Stomach (tissue), 19 donors: ENCODE measurements at places on chromosomes 5 and 9. TPM values are rescaled to one million over a fixed set of nuclear protein-coding genes. Genes with fewer than 3 reads are reported as not detected.

The PCDHA13 gene
- not detected for total RNA-seq

DNA sequence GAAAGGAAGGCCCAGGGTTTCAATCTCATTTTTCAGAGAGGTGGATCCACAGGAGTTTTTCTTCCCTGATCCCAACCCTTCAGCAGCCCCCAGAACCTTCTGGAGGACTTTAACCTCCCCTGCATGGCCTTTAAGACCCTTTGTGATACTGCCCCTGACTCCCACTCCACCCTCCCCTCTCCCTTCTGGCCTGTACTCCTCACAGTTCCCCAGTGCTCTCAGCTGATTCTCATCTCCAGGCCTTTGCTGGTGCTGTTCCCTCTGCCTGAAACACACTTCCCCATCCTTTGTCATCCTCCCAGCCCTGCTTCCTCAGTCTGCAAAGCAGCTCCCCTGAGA, 18.5 kb downstream of the NEURL1B start:
- no peak for DNase-seq

GRCh38 chr9:123471843-123472570, 116.0 kb downstream of the CRB2 start:
- DNase-seq = no peak

DNA sequence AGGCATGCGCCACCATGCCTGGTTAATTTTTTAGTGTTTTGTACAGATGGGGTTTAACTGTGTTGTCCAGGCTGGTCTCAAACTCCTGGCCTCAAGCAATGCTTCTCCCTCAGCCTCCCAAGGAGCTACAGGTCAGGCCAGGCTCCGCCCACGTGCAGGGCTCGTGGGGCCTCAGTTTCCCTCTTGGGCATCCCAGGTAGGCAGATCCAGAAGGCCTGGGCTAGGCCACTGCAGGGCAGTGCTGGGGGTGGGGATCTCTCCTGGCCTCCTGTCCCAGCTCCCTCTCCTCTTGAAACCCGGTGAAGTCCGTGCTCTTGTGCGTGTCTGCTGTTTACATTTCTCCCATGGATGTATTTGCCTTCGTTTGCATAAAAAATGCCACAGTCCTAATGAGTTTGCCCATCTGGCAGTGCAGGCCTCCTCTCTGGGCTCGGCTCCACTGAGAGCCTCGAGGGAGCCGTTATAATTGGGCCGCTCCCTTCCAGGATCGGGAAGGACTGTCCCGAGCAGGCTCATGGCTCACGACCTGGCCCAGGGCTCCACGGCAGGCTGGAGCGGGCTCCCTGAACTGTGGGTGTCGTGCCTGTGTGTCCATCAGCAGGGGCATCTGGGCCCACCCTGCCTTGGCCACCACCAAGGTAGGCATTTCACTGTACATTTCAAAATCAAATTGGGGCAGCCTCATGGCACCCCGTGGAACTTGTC, 52.6 kb upstream of the RUFY1 start:
- no peak for DNase-seq

DNA sequence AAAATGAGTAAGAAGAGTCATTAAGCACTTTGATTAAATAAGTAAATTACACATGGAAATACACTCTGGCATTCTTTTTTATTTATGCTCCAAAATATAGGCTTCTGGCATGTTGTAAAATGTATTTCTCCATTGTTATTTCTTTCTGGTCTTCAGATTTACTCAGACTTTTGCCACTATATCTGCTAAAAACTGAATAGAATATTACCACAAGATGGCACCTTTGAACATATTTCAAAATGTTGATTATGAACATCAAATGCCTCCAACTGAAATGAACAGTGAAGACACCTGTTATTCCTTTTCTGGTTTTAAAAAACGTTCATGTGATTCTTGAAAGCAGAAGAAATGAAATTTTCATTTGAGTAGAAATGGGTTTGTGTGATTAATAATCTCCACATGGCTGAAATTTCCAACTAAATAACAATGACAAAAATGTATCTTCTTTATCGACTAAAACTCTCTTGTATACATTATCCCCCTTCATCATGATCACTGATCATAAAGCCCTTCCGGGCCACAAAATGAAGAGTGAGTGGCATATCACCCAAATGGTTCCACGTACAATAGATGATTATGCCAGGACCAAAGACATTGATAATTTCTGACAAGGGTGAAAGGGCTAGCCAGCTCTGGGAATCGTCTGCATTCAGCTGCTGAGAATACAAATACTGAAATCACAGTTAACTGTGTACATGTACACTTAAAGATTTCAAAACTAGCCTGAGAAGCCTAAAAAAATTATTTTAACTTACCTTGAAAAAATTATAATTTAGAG, 23.8 kb downstream of the TYRP1 start:
- no peak for DNase-seq

DNA sequence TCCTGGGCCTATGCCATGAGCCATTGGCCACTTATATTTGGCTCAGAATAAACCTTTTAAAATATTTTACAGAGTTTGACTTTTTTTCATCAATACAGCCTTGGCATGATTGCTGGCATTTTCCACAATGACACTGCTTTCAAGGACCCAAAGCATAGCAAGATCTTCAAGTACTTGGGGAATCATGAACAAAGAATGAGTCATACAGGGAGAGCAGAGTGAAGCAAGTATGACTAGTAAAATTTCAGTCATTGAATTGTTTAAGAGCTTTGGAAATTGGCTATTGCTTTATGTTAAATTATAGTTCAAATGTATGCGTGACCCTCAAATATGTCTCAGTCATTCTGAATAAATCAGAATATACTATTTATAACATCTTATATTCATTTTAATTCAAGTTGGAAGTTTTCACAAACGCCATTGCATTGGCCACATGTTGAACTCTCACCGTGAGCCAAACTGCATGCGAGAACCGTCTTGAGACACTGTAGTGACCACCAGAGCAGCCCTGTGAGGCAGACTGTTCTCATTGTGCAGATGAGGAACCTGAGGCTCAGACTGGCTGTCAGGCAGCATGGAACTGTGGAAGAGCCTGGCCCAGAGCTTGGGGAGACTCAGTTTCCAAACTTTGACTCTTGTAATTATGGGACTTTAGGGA, 52.9 kb downstream of the GDNF start:
- no peak for DNase-seq

The DIRAS2 gene
- 0.43 TPM for total RNA-seq

DNA sequence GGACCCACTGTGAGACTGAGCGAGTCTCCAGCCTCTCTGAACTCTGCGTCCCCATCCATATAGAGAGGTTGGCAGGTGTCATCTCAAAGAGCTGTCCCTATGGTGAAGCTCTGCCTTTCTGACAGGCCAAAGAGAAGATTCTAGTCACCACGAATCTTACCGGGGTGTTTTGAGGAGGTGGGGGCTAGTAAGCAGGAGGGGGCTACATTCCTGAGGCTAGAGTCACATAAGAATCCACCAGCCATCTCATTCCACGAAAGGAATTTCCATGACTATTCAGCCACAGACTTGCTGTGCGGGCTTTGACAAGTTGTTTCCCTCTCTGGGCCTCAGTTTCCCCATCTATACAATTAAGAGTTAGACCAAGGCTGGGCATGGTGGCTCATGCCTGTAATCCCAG, 16.3 kb downstream of the PDGFRB start:
- DNase-seq = no peak

DNA sequence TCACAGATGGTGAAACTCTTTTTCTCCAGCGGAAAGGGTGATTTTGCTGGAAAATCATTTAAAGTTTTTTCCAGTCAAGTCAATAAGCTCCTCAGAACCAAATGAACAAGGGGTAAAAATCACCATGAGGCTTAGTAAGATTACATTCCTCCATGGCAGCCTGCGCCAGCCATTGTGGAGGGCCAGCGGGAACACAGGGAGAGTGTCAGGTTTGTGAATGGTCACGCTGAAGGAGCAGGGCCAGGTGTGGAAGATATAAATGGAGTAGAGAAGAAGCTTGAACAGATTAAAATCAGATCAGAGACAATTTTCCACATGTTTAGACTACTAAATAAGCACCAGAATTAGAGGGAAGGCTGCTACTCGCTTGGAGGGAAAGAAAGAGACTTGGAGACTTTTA, 208.8 kb downstream of the NR3C1 start:
- no peak for DNase-seq

DNA sequence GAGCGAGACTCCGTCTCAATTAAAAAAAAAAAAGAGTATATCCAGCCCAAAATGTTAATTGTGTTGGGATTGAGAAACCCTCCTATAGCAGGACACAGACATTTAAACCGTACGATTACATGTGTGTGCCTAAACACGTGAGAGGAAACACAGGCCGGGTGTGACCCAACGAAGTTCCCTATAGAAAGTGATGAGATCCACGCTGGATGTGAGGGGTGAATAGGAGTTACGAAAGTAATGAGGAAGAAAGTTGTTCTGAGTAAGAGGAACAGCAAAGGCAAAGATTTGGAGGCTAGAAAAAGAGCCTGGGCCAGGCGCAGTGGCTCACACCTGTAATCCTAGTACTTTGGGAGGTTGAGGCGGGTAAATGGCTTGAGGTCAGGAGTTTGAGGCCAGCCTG, 13.6 kb downstream of the NAIF1 start:
- no peak for DNase-seq

DNA sequence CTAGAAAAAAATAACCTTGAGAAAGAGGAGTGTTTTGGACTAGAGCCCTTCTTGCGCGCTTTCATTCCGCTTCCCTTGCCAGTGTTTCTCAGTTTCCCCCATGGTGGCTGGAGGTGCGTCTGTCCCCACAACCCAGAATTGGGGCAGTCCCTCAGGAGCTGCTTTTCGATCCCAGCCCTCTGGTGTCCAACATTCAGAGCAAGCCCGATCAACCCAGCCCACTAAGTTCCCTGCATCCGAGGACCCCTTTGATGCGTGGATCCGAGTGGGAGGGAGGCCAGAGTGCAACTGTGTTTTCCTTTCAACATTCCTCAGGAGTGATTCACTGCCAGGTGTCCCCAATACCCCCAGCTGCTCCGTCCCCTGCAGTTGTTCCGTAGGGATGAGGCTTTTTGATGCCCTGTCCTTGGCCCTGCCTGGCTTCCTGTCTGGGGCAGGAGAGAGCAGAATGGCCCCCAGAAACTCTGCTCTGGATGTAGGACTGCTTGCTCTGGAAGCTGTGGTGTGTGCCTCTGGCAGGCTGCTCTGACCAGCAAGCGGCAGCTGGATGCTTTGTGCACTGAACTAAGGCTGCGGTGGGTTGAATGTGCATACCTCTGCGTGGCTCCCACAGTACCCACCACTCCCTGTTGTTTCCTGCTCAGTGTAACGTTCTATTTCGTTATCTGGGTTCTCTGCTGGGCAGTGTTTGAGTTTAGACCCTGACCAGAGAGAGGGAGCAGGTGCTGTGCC, 117.5 kb downstream of the BOD1 start:
- DNase-seq = no peak

DNA sequence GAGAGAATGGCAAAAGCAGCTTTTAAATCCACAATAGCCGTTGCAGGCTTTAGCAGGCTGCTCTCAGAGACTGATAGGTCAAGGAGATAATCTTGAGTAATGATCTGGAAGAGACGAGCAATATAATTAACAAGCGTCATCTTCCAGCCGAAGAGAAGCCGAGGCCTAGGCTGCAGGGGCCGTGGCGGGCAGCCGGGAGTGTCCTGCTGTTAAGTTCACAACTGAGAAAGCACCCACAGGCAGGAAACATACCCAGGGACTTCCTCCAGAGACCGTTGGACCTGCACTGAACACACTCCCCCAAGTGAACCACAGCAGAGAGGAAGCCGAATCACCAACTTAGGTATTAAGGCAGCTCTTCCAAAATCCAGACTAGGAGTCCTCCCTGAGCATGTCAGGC, 182.3 kb downstream of the IRX2 start:
- no peak for DNase-seq

DNA sequence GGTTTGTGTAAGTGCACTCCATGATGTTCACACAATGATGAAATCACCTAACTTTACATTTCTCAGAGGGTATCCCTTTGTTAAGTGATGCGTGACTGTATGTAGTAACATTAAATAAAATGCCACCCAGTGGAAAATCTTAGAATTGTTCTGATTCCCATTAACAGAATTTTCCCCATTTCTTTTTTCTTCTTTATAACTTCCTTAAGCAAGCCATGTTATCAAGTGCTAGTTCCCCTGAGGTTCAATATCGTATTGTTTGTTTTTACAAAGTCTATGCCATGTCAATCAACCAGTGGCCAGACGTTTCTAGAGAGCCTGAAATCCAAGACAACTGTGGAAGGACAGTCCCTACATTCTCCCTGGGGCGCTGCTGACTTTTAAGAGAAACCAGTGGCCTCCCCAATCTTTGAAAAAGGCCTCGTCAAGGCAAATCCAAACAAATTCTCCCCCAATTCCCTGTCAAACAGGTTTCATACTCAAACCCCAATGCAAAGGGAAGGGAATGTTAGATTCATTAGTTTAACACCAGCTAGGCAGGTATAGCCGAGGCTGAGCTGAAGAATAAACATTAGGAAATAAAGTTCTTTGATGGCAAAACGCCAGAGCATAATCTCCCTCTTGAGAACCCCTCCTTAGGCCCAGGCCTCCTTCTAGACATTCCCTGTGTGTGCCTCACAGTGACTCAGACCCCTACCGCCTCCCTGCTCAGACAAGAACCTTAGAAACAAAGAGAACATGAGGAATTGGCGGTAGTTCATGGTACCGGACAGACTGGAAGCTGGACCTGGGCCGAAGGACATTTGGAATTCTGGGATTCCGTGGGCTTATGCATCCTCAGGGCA, 198.7 kb downstream of the GNA14 start:
- no peak for DNase-seq

The NME5 gene
- not detected for total RNA-seq

GRCh38 chr5:10701567-10702039, 59.4 kb downstream of the DAP start:
- DNase-seq = no peak

DNA sequence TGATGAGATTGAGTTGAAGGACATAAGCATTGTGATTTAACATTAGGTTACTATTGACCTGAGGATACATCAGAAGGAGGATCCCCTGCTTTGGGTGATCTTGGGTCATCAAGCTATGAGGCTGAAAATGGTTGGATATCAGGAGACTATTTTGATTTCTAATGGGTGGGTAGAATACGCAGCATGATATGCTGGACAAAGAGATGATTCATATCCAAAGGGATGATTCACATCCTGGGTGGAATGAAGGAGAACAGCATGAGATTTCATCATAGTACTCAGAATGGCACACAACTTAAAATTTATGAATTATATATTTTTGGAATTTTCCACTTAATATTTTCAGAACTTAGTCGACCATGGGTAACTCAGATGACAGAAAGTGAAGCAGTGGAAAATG, 1759.5 kb upstream of the C9orf72 start:
- DNase-seq = no peak

The ENTPD2 gene
- 11.3 TPM for total RNA-seq

DNA sequence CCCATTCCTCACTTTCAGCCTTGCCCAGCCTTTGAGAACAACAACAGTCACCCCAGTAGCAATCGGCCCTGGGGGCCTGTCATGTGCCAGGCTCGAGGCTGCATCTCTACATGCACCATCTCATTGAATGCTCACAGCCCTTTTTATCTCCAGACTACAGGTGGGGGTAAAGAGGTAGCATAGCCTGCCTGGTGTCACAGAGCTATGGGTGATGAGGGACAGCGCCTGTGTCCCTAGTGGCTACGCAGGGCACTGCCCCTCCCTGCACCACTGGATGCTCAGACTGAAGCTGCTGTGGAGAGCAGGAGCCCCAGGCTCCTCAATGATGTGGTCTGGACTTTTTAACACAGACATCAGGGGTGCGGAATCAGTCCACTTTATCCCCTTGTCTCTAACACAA, 2.8 kb downstream of the CAMK2A start:
- no peak for DNase-seq

The C5orf52 gene
- not detected for total RNA-seq

The NUTM2F gene
- total RNA-seq = not detected

The F2RL2 gene
- total RNA-seq = not detected

The GMCL2 gene
- total RNA-seq = not detected

GRCh38 chr5:150596826-150597225, 43.6 kb upstream of the SYNPO start:
- DNase-seq = no peak

- no peak for DNase-seq
These were observed 147.3 kb upstream of the FST start for GRCh38 chr5:53333160-53333559.
